ENCODE measurements at places on chromosomes 6 and 20.
A peak's percentile ranks its signal among the peaks of the same experiment; 100 is the strongest.

GRCh38 chr20:41462372-41463161 is 95.9 kb upstream of the EMILIN3 start:
- H3K36me3 ChIP-seq, result peaks cover 72% of the 10 kb centered on the region
- H3K27ac ChIP-seq, result peak overlapping the region; percentile 28
- H3K4me1 ChIP-seq, result peaks cover 16% of the 10 kb centered on the region
- no peak overlapping the region for H3K4me3 ChIP-seq

DNA sequence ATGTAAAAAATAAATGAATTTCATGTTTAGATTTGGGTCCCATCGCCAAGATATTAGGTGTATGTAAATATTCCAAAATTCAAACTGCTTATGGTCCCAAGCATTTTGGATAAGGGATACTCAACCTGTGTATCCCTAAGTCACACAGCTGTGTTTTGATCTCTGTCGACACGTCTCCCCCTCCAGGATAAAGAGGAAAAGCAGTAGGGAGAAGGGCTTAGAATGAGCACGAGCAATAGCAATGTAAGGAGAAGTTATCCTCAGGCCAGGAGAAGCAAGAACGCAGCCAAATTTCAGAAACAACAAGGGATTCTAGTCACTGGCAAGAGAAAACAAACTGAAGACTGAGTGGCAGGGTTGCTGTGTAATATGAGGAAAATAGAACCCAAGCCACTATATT is 181.2 kb downstream of the AIG1 start:
- H3K27me3 ChIP-seq, result no peaks in the 10 kb centered on the region
- no peaks in the 10 kb centered on the region for H3K36me3 ChIP-seq
- H3K4me3 ChIP-seq, result no peak overlapping the region
- H3K27ac ChIP-seq, result no peak overlapping the region

DNA sequence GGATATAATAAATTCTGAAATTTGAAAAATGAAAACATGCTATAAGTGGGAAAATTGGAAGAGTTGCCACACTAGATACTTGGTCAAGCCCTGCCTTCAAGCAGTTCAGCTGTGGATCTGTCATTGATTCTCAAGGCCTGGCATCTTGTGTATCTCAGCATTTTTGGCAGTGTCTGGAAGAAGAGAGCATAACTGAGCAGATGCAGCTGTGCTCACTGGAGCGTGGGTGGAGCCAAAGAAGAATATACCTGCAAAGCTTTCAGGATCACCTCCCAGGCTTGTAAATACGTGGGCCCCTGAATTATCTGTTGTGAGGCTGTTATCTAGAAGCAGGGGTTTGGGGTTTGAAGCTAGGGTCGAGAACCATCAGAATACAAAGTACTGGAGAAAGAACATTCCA is 31.3 kb upstream of the CHD6 start:
- no peaks in the 10 kb centered on the region for H3K4me1 ChIP-seq
- no peak overlapping the region for H3K4me3 ChIP-seq
- H3K36me3 ChIP-seq, result no peaks in the 10 kb centered on the region
- H3K27me3 ChIP-seq, result peaks cover 13% of the 10 kb centered on the region

GRCh38 chr6:162481938-162482337 is 245.6 kb downstream of the PRKN start:
- no peaks in the 10 kb centered on the region for H3K4me1 ChIP-seq
- no peak for DNase-seq
- H3K27me3 ChIP-seq, result no peaks in the 10 kb centered on the region
- no peak overlapping the region for H3K4me3 ChIP-seq
- H3K36me3 ChIP-seq, result no peaks in the 10 kb centered on the region

DNA sequence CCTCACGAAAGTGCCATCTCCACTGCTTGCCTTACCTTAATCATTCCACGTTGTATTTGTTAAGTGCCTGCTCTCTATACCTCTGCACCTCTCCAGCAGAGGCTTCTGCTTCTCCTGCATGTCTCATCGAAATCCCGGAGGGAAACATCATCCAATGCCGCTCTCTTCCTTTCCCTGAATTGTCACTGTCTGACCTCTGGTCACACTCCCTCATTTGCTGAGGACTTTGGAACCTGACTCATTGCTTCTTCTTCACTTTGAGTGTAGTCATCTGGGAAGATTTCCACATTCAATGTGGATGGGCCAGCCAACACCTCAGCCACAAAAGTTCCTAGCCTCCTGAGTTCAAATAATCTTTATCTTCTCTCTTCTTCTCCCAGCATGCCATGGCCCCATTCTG is 78.9 kb upstream of the BEND6 start:
- no peak overlapping the region for H3K4me3 ChIP-seq
- no peaks in the 10 kb centered on the region for H3K4me1 ChIP-seq
- no peak for DNase-seq
- H3K27me3 ChIP-seq, result peaks cover 7% of the 10 kb centered on the region
- no peak overlapping the region for H3K27ac ChIP-seq

DNA sequence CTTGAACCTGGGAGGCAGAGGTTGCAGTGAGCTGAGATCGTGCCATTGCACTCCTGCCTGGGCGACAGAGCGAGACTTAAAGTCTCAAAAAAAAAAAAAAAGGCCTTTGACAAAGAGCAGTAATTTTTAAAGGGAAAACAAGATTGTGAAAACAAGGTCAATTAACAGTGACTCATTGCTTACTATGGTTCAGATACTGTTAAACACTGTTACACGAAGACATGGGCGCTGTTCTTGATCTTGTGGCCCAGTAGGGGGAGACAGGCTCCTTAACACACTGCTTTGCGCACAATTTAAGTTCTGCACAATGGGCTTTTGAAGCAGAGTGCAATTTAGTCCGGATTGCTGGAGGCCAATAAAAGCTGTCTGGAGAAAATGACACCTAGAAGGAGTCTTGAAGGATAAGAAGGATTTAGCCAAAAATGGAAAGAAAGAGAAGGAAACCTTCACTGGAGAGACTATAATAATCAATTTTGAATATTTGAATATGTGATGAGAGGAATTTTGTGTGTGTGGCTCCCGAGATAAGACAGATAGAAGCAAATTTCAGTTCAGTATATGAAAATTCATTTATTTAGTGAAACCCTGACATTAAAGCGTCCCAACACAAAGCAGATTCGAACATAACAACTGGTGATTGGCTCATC is 6.0 kb upstream of the LATS1 start:
- peak overlapping the region; percentile 1 for H3K27ac ChIP-seq
- H3K4me1 ChIP-seq, result peaks cover 18% of the 10 kb centered on the region
- no peak overlapping the region for H3K4me3 ChIP-seq

GRCh38 chr20:48284837-48285236 is 499.6 kb upstream of the SULF2 start:
- H3K27me3 ChIP-seq, result peaks cover 25% of the 10 kb centered on the region
- no peak overlapping the region for H3K4me3 ChIP-seq
- H3K4me1 ChIP-seq, result no peaks in the 10 kb centered on the region
- DNase-seq, result no peak
- no peaks in the 10 kb centered on the region for H3K36me3 ChIP-seq

DNA sequence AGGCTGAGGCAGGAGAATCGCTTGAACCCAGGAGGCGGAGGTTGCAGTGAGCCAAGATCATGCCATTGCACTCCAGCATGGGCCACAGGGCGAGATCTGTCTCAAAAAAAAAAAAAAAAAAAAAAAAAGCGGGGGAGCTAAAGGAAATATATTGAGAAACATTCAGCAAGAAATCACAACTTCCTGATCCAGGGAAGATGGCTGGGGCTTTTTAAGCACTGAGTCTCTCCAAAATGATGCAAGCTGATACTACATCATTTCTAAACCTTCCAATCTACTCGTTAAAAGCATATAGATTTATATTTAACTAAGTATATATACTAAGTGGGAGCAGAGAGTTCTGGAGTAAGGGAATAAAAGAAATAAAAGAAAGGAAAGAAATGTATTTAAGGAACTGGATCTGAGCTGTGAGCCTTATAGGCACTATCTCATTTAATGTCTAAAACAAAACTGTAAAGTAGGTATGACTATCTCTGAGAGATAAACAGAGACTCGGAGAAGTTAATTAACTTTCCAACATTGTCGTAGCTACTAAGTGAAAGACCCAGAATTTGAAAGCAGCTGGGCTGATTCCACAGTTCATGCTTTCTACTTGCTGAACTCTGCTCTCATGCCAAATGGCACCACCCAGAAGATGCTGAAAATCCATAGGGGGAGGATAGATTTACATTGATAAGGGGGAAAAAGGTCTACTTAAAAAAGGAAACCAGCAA is 215.0 kb upstream of the MARCKS start:
- H3K36me3 ChIP-seq, result no peaks in the 10 kb centered on the region
- no peaks in the 10 kb centered on the region for H3K4me1 ChIP-seq
- DNase-seq, result no peak
- H3K27ac ChIP-seq, result no peak overlapping the region
- no peak overlapping the region for H3K4me3 ChIP-seq
- H3K27me3 ChIP-seq, result peaks cover 4% of the 10 kb centered on the region

DNA sequence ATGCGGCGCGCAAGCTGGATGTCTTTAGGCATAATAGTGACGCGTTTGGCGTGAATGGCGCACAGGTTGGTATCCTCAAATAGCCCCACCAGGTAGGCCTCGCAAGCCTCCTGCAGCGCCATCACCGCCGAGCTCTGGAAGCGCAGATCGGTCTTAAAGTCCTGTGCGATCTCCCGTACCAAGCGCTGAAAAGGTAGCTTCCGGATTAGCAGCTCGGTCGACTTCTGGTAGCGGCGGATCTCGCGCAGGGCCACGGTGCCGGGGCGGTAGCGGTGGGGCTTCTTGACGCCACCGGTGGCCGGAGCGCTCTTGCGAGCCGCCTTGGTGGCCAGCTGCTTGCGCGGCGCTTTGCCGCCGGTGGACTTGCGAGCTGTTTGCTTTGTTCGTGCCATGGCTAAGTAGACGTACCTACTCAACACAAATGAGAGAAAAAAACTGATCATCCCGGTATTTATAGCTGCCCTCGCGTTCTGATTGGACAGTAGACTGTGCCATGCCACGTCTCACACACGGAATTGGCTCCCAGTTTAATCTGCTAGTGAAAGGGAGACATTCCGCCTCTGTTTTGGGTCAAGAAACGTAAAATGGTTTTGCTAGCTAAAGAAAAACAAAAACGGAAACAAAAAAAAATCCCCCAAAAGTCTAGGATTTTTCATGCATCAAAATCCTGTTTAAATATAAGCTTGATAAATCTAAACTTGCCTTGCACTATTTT is 40.1 kb downstream of the OR2B2 start:
- H3K4me1 ChIP-seq, result peaks cover 49% of the 10 kb centered on the region
- H3K4me3 ChIP-seq, result peak overlapping the region; percentile 84
- peaks cover 3% of the 10 kb centered on the region for H3K27me3 ChIP-seq
- H3K27ac ChIP-seq, result peak overlapping the region; percentile 98

- H3K4me1 ChIP-seq, result peaks cover 7% of the 10 kb centered on the region
- peaks cover 42% of the 10 kb centered on the region for H3K36me3 ChIP-seq
- DNase-seq, result no peak
Observed at GRCh38 chr6:3138341-3138740, 19.0 kb downstream of the TUBB2A start.

- no peaks in the 10 kb centered on the region for H3K36me3 ChIP-seq
- no peak overlapping the region for H3K4me3 ChIP-seq
- no peak for DNase-seq
- H3K27ac ChIP-seq, result no peak overlapping the region
- peaks cover 4% of the 10 kb centered on the region for H3K27me3 ChIP-seq
Observed at GRCh38 chr20:61459266-61459665, 207.2 kb downstream of the CDH4 start.

Data from activated T-cell treated with anti-CD3 and anti-CD28 coated beads, Interleukin-2, amount 50 U/mL, for 24 hours (primary cell).